ENCODE measurements at places on chromosomes 2 and 18.

DNA sequence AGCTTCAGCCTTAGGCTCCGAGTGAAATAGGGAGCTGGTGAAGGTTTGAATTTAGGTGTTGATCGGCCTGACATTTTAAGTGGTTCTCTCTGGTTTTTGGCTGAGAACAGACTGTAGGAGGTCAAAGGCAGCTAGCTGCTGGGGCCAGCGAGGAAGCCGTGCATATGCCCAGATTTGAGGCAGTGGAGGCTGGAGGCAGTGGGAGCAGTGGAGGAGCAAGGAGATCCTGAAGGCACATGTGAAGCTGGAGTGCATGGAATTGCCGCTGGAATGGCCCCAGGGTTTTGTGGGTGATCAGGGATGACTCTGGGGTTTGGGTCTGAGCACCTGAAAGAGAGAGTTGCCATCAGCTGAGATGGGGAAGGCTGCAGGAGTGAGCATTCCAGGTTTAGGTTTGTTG, 25.1 kb downstream of the STEAP3 start:
- DNase-seq, result no peak

DNA sequence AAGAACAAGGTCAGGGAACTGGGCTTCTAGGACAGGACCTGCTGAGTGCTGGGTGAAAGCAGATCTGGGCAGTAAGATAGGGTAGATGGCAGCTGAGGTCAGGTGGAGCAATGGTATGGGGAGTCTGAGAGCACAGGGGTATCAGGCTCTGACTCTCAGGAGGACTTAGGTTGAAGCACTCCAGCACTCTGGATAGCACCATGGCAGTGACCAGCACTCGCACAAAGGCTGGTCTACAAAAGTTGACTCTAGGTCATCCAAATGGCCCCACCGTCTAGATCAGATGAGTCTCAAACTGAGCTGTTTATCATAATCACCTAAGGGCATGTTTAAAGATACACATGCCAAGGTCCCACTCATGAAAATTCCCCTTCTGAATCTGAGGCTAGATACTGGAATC, 60.1 kb downstream of the CDKL4 start:
- no peak for DNase-seq

GRCh38 chr2:234305846-234306245, 191.0 kb downstream of the ARL4C start:
- peak; percentile 41 for DNase-seq

DNA sequence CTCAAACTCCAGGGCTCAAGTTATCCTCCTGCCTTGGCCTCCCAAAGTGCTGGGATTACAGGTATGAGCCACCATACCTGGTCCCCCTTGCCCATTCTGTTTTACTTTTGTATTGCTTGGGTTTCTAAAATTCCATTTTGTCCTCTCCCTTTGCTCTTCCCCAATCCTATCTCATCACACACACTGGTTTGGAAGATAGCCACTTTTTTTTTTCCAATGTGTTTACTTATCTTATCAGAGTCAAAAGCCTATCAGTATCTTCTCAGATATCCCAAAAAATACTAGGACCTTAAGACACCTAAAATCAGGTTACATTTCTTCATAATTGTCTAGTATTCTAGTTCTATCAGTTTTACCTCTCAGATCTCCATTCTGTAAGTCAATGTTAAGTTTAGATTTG, 56.1 kb downstream of the MSH2 start:
- DNase-seq, result no peak

DNA sequence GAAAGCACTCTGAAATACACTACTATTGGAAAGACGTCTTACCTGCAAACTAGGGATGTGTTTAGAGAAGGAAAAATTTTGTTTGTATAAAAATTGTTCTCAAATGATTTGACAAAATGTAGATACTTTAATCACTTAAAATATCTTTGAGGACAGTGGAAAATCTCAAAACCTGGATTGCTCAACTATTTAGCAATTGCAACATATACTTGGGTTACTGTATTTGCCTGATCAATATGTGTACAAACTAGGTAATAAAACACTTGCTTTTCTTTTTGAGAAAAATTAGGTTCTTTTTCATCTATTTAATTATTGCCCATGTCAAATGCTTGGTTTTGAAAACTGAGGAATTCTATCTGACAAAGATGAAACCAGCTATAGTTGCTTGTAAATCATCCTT, 60.9 kb downstream of the CPS1 start:
- DNase-seq, result no peak

- no peak for DNase-seq
These were observed 112.9 kb upstream of the TTC27 start for GRCh38 chr2:32514946-32515345.

DNA sequence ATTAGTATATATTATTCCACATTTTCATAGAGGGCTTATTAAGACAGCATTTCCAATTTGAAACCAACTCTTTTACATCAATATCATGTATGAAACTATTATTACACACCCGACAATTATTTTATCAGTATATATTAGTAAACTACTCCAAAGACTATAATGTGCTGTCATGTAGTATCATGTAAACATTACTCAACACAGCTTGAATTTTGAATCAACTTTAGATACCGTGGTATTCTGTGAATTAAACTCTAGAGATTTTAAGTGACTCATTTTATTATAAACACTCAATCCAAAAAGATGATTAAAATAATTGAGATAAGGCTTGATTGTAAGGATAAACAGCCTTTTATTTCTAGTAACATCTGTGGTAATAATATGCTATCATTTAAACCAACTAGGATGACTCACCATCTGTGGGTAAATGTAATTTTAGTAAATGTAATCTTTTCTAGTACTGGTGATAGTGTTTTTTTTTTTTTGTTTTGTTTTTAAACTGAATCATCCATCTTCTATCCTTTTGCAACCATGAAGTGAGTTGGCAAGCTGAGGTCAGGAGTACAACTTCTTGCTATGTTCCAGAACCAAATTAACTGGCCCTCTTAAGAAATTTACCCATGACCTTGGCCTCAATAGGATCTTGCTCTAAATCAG, 144.3 kb upstream of the SMAD7 start:
- DNase-seq, result peak; percentile 44

DNA sequence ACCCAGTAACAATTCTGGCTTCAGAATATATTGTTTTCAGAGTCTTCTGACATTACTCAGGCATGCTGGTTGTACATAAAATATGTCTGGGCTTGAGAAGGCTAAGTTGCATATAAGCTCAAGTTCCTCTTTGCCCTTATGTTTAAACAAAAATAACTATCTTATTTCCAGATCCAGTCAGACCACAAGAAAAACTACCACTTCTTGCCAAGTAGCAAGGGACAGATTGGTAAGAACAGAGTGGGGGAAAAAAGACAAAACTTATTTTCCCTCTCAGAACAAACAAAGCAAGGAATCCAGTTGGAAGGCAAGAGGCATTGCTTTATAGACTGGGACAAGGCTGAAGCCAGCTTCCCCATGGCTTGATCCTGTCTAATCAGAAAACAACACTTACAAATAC, 1036.7 kb upstream of the CELF4 start:
- DNase-seq, result no peak

- DNase-seq, result peak; percentile 49
These were observed 49.4 kb downstream of the TGOLN2 start for GRCh38 chr2:85278361-85278760.

DNA sequence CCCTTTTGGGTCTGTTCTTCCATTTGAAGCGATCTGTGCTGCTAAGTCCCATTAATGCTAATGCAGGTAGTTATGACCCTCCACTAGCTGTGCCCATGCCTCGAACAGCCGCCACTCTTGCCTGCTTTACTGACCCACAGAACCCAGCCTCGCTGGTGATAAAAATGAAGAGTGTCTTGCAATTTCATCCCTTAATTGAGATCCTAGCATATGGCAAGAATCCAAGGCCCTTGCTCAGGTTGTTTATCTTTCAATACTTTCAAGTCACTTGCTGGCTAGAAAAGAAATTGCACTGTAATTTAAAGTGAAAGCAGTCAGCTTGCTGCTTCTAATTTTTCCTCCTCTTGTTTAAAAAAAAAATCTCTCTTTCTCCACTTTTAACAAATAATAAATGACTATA, 73.6 kb downstream of the ZNF521 start:
- DNase-seq, result peak; percentile 29

DNA sequence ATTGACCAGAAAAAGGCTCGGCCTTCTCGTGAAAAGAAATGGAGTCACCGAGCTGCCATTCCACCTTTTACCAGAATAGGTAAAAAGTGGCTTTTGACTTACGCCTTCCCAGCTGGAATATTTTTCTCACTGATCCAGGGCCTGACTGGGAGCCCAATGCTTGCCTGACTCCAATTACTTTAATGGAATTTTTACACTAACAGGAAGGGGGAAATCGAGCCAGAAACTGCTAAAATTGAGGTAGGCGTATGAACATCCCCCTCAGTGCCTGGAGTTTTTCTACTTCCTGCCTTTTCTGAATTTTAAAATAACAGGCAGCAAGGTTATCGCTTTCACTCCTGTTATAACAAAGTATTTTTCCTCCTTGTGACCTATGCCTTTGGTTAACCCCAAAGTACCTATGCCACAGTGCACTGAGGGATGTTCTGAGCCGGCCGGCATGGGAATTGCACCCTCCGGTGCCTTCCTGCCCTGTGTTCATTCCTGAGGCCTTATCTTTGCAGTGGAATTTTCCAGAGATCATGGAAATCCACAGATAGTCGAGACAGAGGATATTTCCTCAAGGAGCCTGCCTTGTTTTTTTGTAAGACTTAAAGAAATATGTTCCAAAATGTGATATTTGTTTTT, 18.3 kb upstream of the RPL31 start:
- DNase-seq, result peak; percentile 10

DNA sequence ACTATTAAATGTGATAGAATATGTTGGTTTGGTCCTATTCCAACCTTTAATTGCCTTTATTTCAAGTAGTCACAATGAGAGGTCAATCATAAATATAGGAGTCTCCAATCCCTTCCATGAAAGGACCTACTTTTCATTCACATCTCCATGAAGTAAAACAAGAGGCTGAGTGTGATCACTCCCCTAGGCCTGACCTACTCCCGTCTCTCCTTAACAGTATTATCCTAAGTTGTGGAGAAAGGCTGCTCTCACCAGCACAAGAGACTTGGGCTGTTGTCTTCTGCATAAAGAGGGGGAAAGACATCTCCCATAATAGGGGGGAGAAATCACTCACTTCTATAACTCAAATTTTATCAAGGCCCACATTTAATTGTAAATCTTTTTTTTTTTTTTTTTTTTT, 105.4 kb downstream of the SOS1 start:
- no peak for DNase-seq

- no peak for DNase-seq
These were observed 326.1 kb upstream of the HS6ST1 start for GRCh38 chr2:128644718-128645256.

DNA sequence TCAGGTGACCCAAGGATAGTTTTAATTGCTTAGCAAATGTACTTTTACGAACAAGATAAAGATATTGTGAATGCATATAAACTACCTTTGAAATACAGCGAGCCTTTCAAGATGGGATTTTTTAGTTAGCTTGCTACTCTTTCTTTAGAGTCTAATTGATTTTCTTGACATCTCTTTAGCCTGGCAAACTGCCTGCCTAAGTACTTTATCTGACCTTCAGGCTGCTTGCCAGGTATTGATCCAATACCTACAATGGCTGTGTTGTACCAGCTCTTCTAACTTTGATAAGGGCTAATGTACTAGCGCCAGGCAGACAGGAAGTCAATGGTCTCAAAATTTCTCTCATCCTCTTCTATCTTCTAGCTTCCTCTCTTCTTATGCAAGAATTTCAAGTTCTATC, 414.4 kb upstream of the ACVR2A start:
- DNase-seq, result no peak

DNA sequence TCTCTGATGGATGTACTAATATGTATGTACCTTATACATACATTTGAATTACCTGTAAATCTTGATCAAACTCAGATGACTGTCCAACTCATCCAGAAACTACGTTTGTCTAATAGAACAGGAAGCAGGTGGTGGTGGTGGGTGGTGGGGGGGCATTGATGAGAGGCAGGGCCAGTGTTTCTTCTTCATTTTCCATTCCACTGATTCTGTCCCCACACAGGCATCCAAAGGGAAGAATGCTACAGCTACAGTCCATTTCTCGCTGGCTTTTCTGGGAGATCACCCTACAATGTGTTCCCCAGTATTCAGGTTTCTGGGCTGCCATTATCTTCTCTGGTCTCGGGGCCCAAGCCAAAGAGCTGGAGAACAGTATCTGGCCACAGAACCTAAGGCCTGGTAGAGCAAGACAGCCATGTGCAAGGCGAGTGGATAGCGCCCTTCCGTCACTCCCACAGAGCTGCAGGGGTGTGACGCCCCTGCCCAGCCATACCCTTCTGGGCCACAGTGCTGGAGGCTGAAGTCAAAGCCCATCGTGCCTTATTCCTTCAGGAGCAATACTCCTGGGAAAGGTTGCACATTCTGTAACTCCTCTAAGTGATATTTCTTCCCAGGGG, 54.5 kb downstream of the BCL11A start:
- DNase-seq, result no peak

- no peak for DNase-seq
These were observed 96.8 kb upstream of the PPP1CB start for GRCh38 chr2:28654663-28655320.

DNA sequence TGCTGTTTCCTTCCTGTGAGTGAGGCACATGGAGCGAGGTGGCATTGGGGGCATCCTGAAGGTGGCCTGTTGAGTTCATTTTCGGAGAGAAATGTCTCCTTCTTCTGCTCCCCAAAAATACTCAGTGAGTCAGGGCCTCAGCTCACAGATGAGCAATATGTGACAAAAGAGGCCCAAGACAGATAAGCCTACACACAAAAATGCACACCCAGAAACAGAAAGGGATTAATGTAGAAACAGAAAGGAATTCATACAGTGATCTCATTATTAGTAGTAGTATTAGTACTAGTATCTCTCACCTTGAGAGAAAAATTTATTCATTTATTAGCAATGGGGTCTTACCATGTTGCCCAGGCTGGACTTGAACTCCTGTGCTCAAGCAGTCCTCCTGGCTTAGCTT, 5.1 kb downstream of the GPR75 start:
- DNase-seq, result no peak

- DNase-seq, result peak; percentile 18
These were observed 5.8 kb upstream of the SRBD1 start for GRCh38 chr2:45616658-45617411.

- peak; percentile 66 for DNase-seq
These were observed 57.0 kb downstream of the CCDC150 start for GRCh38 chr2:196696423-196697079.

DNA sequence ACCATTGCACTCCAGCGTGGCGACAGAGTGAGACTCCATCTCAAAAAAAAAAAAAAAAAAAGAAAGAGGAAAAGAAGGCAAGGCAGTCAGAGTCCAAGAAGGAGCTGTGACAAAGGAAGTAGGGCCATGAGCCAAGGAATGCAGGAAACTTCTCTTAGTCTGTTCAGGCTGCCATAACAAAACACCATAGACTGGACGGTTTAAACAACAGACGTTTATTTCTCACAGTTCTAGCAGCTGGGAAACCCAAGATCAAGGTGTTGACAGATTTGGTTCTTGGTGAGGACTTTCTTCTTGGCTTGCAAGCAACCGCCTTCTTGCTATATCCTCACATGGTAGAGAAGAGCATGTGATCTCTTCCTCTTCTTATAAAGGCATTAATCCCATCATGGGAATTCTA, 13.1 kb upstream of the SUMO1 start:
- DNase-seq, result no peak

GRCh38 chr2:220858101-220858500, 714.0 kb downstream of the EPHA4 start:
- DNase-seq, result no peak

All from astrocyte of the hippocampus (primary cell).